Amniotic epithelial cell (primary cell): ENCODE measurements at places on chromosomes 7 and 10.
A peak's percentile ranks its signal among the peaks of the same experiment; 100 is the strongest.

DNA sequence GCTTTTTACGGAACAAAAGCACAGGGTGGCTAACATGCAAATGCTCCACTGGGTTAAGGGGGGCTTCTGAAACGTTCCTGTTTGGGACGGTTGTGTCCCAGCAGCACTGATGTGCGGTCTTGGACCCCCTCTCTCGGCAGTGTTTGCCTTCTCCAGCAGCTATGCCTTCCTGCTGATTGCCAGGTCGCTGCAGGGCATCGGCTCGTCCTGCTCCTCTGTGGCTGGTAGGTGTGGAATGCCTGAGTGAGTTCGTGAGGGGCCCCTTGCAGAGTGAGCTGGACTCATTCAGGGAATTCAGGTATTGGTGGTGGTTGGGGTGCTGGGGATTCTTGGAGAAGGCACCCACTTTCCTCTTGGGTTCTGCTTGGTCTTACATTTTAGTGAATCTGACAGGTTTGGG lies 13.0 kb downstream of the SLC18A2 start:
- DNase-seq: no peak

- DNase-seq: no peak
Measured at GRCh38 chr7:88888684-88889083, 93.1 kb upstream of the TEX47 start.

GRCh38 chr7:88184848-88185304 lies 35.0 kb downstream of the SRI start:
- DNase-seq: no peak

- DNase-seq: peak; percentile 85
Measured at GRCh38 chr10:31650010-31650409, 278.6 kb downstream of the ARHGAP12 start.

- DNase-seq: peak; percentile 11
Measured at GRCh38 chr10:65320236-65321026, 1605.4 kb upstream of the LRRTM3 start.

- DNase-seq: no peak
Measured at GRCh38 chr10:50506861-50507573, 116.7 kb downstream of the SGMS1 start.

GRCh38 chr7:75995996-75996395 lies 1.6 kb upstream of the TMEM120A start:
- no peak for DNase-seq

DNA sequence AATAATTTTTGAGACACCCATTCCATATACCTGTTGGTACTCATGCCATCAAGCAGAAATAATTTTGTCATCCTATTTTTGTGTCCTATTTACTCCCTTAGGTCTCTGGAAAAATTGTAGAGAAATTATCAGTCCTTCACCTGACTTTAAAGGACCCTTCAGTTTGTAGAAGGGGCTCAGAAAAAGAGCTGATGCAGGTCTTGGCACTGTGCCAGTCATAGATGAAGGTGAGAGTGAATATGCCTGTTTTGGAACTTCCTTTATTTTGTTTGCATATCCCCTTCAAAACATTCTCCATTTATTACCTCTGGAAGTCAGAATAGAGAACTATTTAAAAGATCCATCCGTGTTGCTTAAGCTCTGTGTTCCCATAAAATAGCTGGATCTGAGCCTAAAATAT lies 321.0 kb upstream of the TPK1 start:
- no peak for DNase-seq

GRCh38 chr7:30082686-30083085 lies 52.1 kb upstream of the MTURN start:
- DNase-seq: no peak

DNA sequence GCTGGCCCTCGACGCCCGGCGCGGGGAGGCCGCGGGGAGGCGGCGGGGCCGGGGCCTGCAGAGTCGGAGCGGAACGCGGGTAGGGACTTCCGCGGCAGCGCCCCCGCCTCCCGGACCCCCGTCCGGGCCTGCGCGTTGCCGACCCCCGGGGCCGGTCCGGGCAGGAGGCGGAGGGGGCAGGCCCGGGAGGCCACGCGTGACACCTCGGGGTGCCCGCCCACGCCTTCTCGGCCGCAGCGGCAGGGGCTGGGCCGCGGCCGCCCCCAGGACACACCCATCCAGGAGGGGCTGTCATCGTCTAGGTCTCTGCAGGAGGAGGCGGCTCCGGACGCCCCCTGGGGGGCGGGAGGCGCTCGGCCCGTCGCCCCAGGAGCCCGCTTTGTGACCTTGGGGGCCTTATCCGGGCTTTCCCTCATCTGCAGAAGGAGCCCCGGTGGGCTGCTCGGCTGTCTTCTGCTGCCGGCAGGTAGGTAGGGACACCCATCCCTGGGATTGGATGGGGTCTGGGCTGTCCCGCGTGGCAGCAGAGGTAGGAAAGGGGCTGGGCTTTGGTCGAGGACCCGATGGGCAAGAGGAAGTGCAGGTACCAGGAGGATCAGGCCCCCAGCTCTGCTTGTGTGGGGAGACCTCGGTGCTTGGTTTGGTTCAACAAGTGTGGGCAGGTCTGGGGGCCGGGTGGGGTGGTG lies 569 bp downstream of the ZNF316 start:
- DNase-seq: peak; percentile 3

DNA sequence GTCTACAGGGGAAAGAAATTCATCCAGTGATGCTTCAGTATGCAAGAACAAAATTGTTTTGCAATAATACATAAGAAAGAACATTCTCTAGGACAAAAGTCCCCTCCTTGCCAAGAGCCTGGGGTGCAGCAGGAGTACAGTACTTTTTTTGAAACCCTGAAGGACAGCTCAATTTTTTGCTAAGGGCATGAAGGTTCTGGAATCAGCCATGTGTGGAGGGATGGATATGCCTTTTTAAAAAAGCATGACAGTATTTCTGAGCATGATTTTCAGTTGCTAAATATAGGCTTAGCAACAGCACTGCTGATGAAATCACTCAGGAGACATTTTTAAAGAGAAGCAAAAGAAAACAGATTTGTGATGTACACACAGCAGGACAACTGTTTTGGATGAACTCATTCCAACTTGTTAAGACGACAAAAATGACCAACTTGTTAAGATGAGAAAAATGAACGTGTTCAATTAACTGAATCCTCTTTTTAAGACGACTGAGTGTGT lies 39.3 kb downstream of the HBP1 start:
- DNase-seq: peak; percentile 48

- DNase-seq: no peak
Measured at GRCh38 chr10:2836921-2837662, 230.3 kb upstream of the PFKP start.

- DNase-seq: peak; percentile 63
Measured at GRCh38 chr10:103618575-103619423, 125.3 kb downstream of the NEURL1 start.

DNA sequence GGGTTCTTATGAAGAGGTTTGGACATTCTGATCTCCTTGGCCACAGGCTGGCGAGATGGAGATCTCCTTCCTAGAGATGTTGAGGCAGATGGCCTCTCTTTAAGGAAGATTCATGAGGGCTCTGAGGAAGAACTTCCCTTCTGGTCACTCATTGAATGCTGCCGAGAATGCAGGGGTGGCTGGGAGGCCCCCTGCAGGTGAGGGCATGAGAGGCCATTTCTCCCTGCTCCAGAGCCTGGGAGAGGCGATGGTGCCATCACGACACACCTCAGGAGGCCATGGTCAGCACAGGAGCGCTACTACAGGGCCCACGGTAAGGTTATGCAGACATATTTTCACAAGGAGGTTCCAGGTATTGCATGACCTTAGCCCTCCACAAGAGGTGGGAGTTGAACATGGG lies 40.2 kb downstream of the CXCL12 start:
- no peak for DNase-seq

- peak; percentile 7 for DNase-seq
Measured at GRCh38 chr10:60257767-60258428, 131.8 kb downstream of the ANK3 start.

GRCh38 chr10:69516316-69516715 lies 56.9 kb downstream of the NEUROG3 start:
- DNase-seq: no peak

GRCh38 chr10:80662429-80663261 lies 124.9 kb downstream of the SH2D4B start:
- DNase-seq: peak; percentile 74

DNA sequence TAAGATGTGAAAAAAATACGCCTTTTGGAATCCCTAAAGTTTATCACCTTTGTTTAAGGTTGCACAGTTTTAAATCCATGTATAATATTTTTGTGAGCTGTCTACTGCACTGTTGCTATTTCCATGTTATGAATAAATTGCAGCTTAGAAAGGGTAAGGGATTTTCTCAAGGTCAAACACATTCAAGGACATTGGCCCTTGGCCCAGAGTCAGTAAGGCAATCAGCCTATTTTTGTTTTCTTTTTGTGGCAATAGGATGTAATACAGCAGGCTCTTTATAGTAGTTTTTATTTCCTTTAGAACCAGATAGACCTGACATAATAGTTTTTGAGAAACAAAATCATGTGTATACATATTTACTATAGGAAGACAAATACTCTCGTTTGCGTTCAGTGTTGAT lies 219.8 kb downstream of the ACTR3B start:
- no peak for DNase-seq

- no peak for DNase-seq
Measured at GRCh38 chr10:50544095-50544856, 79.5 kb downstream of the SGMS1 start.

DNA sequence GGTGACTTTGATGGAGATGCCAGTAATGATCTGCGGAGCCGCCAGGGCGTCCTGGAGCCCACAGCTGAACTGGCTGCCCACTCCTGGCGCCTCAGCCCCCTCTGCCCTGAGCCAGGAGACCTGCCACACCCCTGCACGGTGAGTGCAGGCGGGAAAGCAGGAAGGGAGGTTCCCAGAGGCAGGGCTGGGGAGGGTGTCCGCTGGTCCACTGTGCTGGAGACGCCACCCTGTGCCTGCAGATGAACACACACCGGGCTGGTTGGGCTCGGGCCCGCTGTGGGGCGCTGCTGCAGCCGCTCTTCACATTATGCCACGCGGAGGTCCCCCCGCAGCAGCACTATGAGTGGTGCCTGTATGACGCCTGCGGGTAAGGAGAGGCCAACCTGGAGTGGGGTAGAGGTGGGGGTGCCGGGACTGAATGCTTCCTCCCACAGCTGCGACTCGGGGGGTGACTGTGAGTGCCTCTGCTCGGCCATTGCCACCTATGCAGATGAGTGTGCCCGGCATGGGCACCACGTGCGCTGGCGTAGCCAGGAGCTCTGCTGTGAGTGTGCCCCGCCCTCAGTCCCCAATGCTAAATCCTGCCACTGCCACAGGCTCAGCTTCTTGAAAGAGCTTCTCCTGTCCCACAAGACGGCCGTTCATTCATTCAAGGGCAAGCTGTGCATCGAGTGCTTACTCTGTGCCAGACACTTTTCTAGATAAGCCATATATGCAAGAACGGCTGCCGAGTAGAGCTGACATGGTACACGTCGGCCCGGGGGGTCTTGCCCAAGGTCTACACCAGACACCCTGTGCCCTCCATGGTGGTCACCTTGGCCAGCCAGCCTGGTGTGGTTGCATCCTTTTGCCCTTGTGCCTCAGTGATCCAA lies 14.3 kb upstream of the ZNF467 start:
- DNase-seq: no peak

GRCh38 chr10:98344589-98345038 lies 70.4 kb downstream of the PYROXD2 start:
- DNase-seq: peak; percentile 61

DNA sequence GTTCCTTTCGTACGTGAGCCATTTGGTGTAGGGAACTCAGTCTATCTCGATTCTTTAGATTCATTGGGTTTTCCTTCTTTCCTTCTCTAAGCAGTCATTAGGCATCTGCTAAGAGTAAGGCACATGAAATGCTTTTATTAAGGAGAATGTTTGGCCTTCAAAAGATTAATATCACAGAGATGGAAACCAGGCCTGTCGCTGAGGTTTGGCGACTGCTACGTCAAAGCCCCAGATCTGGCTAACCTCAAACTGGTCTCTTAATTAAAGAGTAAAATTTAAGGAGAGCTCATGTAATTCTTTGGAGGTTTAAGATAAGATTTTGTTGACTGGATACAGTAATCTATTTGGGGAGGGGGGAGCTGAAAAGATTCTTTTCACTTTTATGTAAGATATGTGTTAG lies 189.8 kb downstream of the JCAD start:
- peak; percentile 29 for DNase-seq

DNA sequence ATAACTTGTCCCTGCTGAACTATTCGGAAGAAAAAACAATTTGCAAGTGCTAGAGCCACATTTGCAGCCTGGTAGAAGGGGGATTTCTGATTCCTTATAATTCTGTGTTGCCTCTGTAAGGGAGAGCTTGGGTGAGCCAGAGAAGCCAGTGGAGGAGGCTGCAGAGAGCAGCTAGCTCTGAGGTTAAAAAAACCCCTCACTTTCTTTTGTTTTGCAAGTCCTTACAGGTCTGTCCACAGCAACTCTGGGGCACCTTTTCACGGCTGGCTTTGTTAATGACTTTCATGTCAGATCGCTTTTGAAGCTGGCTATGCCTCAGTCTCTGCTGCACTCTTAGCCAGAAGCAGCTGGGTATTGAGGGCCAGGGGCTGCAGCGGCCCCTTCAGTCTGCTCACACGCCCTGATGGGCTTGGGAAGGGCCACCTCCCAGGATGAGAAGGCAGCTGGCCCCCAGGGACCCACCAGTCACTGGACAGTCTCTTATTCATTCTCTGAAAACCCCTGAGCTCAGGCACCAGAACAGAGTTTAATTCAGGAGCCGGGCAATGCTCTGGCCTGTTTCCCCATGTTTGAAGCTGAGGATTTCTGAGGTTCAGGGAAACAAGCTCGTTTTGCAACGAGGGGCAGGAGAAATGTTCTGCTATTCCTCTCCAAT lies 30.9 kb downstream of the TRIM8 start:
- peak; percentile 71 for DNase-seq

GRCh38 chr7:94997547-94997946 lies 90.2 kb downstream of the PPP1R9A start:
- no peak for DNase-seq

- no peak for DNase-seq
Measured at GRCh38 chr7:26348234-26348851, 56.7 kb downstream of the SNX10 start.

DNA sequence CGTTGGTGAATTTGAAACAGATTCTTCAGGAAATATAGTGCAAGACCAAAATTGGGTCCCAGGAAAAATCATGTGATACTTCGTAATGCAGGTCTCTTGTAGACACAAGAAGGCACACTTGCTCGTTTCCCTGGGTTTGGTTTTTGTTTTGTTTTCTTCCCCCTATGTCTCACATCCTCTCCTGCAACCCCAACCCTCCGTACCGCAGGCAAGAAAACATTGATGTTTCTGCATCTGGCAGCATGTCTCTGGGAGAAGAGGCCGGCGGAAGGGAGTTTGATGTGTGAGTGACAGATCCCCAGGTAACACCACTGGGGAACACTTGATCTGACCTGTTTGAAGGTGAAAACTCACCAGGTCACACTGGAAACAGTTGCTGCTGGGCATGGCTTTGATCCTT lies 718.5 kb downstream of the AUTS2 start:
- DNase-seq: no peak

DNA sequence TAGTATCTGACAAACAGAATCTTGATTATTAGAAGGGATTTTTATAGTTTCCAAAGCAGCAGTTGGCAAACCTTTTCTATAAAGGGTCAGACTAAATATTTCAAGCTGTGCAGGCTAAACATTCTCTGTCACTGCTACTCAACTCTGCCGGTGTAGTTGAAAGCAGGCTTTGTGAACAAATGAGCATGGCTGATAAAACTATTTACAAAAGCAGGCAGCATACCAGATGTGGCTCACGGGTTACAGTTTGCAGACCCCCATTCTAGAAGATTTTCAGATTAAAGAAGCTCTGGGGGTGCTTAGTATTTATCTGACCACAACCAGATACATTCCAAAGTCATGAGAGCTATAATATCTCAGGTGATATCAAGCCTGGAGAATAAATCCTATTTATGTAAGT lies 1017.5 kb downstream of the SORCS1 start:
- DNase-seq: peak; percentile 15

- DNase-seq: no peak
Measured at GRCh38 chr10:24574578-24575155, 149.0 kb downstream of the ARHGAP21 start.
